ENCODE measurements at places on chromosomes 6 and 20.

- no peak for DNase-seq
These were observed 27.2 kb upstream of the SYNJ2 start for GRCh38 chr6:157954150-157955117.

- no peak for DNase-seq
These were observed 265.1 kb upstream of the PRDM1 start for GRCh38 chr6:105821027-105821426.

- DNase-seq, result no peak
These were observed 220.9 kb downstream of the HACE1 start for GRCh38 chr6:104638841-104639290.

- no peak for DNase-seq
These were observed 4.9 kb downstream of the ACOT8 start for GRCh38 chr20:45852326-45852725.

DNA sequence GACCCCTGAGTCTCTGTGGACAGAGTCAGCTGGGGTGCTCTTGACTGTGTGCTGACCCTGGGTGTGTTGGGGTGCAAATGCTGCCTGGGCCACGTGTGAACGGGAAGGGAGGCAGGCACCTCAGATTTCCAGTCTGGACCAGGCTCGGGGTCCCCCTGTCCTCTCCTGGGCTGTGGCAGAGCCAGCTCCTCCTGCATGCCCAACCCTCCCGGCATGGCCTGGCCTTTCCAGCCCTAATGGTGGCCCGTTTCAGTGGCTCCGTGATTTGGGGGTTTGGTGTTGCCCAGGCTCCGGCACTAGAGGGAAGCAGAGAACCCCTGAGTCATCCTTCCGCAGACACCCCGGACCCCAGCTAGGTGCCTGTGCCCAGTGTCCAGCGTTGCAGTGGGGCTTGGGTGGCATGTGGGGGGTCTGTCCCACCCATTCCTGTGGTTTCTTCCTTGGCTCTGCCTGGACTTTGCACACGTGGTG, 9.1 kb downstream of the RBM38 start:
- no peak for DNase-seq

DNA sequence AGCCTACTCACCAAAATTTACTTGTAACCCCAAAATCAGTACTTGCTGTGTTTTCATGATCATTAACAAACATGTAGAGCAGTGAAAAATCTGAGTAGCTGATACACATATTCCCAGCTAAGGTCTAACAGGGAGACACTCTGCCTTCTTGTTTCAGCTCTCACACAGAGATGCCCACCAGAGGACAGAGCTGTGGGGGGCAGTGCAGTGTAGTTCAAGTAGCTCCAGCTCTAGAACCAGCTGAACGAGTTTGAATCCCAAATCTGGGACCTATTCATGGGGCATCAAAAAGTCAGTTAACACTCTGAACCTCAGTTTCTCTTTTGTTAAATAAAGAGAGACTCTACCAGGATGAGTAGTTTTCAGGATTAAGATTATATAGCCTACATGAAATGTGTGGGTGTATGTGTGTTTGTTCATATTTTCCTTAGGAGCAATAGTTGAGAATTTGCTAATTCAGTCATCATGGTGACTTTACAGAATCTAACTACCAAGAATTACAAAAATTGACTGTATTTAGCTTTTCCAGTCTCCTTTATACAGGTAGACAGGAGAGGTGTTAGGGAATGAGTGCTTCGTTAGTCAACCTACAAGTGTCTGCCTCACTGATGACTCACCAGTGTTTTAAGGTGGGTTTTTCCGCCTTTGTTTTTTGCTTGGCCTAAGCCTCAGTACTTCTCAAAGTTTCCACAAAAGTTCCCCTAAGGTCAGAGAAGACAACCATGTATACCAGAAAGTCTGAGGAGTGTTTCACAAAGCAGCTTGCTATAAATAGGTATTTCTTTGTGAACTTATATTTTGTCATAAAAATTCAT, 164.0 kb upstream of the RUNX2 start:
- DNase-seq, result no peak

DNA sequence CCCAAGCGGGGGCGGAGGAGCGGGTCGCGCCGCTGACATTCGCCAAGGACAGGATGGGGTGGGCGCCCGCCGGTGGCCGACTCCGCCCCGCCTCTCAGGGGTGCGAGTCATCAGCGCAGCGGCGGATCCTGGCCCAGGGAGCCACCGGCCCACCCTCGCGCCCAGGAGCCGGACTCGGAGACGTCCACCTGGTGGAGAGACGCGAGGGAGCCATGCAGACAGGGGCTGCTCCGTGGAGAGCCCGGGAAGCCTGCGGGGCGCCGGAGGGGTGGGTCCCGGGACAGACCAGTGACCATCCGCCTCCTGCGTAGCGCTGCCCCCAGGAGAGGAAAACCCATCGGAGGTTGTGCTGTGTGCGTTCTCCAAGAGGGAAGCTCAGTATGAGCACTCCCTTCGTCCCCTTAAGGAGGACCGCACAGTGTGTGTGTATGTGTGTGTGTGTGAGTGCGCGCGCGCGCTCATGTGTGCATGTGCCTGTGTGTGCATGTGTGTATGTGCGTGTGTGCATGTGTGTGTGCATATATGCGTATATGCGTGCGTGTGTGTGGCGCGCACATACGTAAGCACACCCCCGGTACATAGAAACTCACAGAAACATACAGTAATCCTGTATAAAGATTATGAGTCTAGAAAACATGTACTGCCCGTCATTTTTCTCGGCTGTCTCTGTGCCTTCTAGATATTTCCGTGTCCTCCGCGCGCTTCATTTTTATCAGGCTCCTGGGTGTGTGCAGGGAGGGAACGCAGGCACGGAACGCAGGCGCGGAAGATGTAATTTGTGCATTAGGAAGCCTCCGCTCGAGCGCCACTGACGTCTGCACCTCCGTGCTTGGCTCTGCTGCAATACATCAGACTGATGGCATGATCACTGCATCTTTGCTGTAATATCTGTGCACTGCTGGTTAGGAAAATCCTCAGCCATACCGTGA, 158.9 kb downstream of the TBXT start:
- DNase-seq, result no peak
